ENCODE measurements at places on chromosomes 3 and 15.

DNA sequence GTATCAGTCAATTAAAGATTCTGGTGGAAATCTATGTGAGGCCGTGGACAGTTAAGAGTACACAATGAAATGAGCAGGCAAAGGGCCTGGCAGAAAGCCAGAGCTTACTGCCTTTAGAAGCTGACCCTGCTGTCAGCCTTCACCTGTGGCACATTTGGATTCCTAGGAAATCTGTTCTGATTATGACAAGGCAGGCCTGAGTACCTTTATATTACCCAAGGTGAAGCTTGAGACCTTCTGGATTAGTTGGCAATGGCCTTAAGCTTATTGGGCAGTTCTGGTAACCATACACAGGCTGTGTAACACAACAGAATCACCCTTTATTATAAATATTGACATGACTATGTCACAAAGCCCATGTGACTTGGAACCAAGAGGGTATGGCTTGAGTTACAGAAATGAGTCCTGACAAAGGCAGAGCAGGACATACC, 43.2 kb downstream of the NBEAL2 start:
- peak; percentile 43 for DNase-seq

DNA sequence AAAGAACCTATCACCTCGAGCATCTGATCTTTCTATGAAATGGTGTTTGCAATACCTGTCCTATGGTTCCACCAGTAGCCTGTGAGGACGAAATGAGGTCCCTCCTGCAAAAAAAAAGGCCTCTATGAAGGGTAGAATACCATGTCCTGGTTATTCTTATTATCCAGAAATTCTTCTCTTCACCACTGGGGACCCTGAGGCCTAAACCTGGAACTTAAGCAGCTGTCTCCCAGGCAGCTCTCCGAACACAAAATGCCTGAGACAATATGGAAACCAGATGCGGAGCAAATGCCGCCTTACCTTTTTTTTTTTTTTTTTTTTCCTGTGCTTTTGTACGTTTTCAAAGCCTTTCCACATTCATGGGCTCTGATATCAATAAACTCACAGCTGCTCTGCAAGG, 62.1 kb upstream of the WNT5A start:
- no peak for DNase-seq

- DNase-seq: peak; percentile 69
Measured at GRCh38 chr3:170418422-170419398, at the start of gene CLDN11. CLDN11 (plus strand) TSS chr3:170418868; CDS start chr3:170419067, 199 bp downstream.

GRCh38 chr15:69939513-69940440, 157.9 kb downstream of the TLE3 start:
- no peak for DNase-seq

DNA sequence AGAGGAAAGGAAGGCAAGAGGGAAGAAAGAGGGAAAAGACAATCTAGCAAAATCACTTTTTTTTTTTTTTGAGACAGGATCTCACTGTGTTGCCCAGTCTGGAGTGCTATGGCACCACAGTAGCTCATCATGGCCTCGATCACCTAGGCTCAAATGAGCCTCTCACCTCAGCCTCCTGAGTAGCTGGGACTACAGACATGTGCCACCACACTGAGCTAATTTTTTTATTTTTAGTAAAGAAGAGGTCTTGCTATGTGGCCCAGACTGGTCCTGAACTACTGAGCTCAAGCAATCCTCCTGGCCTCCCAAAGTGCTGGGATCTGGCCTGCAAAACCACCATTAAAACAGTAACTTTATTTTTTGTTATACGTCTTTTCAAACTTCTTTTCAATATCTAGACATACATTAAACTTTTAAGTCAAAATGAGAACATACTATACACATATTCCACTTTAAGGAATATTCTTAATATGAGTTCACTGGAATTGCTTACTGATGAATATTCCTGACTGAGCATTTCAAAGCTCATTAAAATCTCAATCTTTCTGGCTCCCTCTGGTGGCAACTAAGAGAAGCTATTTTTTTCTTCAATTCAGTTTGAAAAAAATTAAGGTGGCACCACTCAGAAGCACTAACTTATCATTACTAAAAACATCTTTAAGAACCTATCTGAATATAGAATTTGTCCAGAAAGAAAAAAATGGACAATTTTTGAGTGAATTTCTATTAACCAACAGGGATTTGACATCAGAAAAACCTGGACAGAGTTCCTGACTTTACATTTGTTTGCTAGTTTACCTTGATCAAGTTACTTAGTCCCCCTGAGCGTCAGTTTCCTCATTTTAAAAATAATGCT, 40.9 kb downstream of the UACA start:
- peak; percentile 71 for DNase-seq

DNA sequence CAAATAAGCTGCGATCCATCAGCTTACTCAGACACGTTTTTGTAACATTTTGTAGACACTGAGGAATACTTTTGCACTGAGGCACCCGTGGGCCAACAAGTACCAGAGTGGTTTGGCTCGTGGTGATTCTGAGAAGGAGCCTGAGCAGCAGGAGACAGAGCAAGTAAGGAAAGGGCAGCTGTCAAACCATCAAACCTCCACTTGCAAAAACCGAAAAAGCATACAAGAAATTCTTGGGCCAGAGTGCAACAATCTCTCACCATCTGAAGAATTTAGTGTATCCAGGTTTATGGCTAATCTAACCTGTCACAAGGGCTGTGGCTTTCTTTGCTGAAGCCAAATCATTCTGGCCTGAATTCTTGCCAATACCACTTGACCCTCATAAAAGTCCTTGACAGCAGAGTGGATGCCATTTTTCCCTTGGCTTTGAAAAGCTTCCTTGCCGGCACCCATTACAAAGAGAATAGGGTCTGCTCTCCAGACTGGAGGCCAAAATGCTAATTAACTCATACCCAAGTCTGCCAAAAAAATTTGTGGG, 56.7 kb downstream of the MYO1E start:
- DNase-seq: peak; percentile 34

DNA sequence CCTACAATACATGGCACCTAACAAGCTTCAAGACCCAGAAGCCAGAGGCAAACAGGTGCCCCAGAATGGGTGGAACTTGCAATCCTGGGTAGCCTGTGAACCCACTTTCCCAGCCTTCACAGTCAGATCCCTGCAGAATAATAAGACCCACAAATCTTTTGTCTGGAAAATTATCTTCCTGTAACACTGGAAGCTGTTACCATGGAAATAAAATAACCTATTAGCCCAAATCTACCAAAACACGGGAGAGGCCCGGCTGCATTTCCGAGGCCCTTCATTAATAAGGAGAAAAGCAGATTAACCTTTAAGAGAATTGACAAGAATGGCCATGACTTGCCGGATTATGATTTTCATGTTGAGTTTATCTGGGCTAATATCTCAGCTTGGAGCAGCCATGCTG, 256.1 kb upstream of the PROK2 start:
- peak; percentile 7 for DNase-seq

GRCh38 chr3:113297287-113297686, 85.9 kb downstream of the BOC start:
- DNase-seq: no peak

- DNase-seq: peak; percentile 84
Measured at GRCh38 chr3:117893638-117894037, 1141.0 kb downstream of the IGSF11 start.

GRCh38 chr3:197003461-197004385, 25.9 kb downstream of the MELTF start:
- peak; percentile 84 for DNase-seq

Measured in NCI-H1417 (cell line).